ENCODE measurements at places on chromosomes 5 and 9.

DNA sequence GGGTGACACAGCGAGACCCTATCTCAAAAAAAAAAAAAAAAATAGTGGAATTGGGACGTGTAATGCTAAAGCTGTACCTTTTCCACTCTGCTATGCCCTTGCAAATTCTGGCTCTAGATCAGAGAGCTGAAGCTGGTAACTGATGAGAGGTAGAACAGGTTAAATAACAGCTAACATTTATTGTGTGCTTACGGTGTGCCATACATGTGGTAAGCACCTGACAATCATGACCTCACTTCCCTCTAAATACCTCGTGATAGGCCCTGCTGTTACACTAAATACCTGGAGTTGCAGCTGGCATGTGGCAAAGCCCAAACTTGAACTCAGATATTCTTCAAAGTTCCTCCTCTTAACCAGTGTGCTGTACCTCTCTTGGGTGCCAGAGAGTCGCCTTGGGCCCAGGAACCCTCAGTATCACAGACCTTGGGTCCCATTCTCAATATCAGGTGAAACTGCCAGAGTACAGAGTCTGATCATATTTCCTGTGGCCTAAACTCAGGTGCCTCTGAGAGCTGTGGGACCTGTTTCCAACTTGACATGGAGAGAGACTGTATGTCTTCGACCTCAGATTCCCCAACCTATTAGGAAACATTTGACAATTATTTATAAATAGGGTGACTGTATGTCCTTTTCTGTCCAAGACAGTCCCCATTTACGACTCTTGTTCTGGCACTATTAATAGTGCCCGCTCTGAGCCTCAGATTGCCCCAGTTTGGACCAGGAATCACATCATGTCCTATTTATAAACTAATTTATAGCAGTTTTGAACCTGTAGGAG lies 4.8 kb downstream of the ARL10 start:
- DNase-seq, result no peak

DNA sequence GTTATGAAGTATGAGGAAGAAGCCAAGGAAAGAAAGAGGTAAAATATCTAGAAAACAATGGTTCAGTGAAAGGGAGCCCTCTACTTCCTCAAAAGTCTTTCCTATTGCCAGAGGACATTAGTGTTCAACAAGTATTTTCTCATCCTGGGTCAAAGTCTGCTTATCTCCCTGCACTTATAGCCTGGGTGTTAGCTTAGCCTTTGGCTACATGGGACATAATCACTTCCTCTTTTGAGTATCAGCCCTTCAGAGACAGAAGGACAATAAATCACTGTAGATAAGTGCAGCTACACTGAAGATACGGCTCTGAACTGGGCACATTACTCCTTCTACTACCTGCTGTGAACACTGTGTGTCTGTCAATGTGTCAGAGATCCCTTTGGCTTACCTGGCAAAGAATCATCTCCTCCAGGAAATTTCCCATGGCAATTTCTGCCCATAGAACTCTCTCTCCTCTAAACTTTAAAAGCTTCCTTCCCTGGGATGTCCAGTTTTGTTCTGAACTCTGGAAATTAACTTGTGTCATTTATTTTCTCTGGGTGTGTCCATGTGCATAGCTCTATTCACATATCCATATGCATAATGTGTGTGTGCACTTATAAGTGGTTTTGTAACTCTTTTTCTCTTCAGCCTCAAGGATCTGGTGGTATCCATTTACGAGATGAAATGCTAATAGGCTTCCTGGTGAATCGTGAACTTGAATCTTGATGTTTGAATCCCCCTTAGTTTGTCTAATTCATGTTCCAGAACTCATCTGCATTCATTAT lies 30.0 kb upstream of the RECK start:
- no peak for DNase-seq

GRCh38 chr5:5404381-5404780 lies 18.1 kb upstream of the ICE1 start:
- no peak for DNase-seq

DNA sequence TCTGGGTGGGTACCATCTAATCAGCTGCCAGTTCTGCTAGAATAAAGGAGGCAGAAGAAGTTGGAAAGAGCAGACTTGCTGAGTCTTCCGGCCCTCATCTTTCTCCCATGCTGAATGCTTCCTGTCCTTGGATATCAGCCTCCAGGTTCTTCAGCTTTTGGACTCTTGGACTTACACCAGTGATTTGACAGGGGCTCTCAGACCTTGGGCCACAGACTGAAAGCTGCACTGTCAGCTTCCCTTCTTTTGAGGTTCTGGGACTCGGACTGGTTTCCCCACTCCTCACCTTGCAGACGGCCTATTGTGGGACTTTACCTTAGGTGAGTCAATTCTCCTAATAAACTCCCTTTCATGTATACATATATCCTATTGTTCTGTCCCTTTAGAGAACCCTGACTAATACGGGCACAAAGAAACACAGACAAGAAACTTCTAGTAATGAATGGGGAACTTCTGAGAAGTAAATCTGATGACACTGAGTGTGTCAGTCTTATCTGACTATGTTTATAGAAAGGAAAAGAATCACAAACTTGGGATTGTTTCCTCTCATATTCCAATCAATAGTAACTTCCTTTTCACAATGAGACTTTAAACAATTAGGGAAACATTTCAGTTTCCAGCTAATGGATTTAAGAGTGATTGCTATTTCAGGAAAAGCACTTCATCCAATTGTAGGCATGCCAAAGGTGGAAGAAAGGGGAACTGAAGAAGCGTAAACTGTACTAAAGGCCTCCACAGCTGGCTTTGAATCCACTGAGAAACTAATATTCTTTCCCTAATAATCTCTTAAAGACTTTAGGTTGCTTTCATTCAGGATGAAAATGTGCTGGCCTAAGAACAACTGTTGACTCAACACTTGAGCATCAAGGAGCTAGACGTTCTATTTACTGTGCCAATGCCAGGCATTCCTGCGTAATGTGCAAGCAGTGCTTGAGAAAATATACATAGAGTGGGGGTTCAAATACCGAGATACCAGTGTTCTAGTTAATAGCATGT lies 127.9 kb upstream of the PTGER4 start:
- DNase-seq, result no peak

- no peak for DNase-seq
Observed at GRCh38 chr5:144950996-144951395, 780.3 kb downstream of the KCTD16 start.

DNA sequence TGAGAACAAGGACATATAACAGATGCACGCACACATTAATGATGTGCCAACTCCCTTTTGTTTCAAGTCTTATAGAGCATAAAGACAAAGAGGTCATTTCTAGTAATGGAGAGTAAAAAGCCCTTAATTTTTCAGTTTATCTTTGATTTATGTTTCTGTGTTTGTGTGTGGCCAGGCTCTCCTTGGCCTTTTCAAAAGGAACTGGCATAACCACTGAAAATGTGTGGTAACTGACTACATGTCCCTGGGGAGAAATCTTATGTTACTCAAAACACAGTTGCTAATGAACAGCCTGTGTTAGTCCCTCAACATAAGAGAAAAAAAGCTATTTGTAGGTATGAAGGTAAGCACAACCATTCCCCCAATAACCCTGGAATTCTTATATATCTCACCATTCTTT lies 47.6 kb upstream of the SHOC1 start:
- no peak for DNase-seq

DNA sequence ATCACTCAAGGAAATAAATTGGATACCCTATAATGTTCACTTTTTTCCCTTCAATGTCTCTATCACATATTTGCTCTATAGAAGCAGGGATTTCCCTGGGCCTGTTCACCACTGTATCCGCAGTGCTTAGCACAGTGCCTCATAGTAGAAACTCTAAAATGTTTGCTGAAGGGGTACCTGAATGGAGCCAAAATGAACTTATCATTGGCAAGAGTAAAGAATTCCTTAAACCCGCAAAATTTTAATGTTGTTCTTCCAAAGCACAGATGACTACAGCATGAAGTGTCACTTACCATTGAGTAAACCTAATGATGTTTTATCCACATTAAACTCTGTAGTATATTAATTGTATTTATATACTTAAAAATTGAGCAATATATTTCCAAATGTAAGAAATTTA lies 96.1 kb downstream of the JAKMIP2 start:
- no peak for DNase-seq

DNA sequence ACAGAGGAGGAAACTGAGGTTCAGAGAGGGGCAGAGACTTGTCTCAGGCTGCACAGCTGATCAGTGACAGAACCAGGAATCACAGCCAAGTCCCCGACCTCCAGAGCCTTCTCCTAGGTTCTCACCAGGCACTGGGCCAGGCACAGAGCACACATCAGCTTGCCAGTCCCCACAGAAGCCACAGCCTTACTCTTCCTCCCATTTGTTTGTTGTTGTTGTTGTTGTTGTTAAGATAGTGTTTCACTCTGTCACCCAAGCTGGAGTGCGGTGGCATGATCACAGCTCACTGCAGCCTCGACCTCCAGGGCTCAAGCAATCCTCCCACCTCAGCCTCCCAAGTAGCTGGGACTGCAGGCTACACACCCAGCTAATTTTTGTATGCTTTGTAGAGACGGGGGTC lies 41.4 kb downstream of the NAIF1 start:
- no peak for DNase-seq

Measured in hippocampal formation (tissue), 2 donors.